ENCODE measurements at places on chromosomes 7 and 10.

DNA sequence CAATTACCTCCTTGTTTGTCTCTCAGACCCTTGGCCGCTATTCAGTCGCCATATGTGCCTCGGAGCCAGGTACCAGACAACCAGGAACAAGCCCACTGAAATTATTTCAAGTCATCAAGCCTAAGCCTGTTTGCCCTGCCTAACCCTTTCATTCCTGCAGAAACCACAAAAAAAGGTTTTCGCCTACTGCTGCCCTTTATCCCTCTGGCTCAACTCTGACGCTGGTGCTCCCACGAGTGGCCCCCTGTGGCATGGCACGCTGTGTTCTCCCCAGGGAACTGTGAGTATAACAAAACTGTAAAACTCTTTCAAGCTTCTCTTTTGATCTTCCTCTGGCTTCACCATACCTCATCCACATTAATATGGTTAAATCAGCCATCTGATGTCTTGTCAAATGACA lies 215.7 kb upstream of the CDC14C start:
- DNase-seq = no peak

DNA sequence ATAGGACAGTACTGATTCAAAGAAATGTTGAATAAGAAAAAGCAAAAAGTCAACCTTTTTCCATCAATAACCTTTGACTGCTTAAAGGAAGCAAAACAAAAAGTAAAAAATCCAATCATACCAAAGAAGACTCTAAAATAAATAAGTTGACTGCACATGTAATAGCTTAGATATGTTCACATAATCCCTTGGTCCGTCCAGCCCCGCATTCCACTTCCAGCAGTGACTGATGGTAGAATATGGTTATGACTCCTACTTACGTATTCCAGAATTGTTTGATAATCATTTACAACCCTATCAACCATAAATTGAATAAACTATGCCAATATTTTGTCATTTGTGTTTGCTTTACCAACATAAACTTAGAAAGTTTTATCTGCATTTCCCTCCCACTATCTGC lies 77.9 kb downstream of the CTNNA3 start:
- DNase-seq = no peak

DNA sequence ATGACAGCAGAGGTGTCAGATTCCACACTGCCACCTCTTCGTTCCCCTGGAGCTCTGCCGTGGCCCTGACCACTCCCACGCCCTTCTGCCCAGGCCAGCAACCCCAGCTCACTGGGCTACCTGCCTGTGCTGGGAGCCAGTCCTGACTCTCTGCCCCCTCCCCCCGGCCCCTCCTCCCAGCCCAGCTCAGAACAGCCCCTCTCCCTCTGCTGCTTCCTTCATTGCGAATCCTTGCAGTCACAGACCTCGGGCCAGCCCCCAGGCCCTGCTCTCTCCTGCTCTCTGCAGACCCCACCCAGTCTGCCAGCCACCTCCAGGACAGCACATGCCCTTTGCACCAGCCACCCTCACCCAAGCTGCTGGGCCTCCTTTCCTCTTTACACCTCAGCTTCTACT lies 60.4 kb downstream of the TCERG1L start:
- DNase-seq = no peak

- DNase-seq = no peak
These were observed 13.1 kb downstream of the RBP3 start for GRCh38 chr10:47361293-47361692.

GRCh38 chr7:24304494-24305095 lies 20.6 kb downstream of the NPY start:
- no peak for DNase-seq

- no peak for DNase-seq
These were observed 324.9 kb downstream of the AGMO start for GRCh38 chr7:15236952-15237351.

GRCh38 chr10:52906046-52906445 lies 133.5 kb upstream of the MBL2 start:
- DNase-seq = no peak

- no peak for DNase-seq
These were observed 671.0 kb upstream of the FZD8 start for GRCh38 chr10:36313142-36313541.

DNA sequence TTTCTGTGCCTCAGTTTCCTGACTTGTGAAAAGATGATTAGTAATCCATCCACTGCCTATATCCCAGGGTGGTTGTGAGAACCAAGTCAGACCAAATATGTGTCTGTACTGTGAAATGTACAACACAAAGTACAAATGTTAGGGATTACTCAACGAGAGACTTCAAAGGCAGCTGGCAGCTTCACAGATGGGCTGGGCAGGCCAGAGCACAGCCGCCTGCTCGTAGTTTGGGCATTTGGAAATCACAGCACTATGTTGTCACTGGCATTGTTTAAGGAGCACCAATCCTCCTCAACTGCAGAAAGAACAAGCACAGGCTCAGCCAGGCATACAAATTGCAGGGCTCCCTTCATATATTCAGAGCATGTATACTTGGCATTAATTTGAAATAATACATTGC lies 64.5 kb upstream of the C10orf90 start:
- no peak for DNase-seq

GRCh38 chr10:132646443-132647097 lies 109.0 kb downstream of the INPP5A start:
- no peak for DNase-seq

DNA sequence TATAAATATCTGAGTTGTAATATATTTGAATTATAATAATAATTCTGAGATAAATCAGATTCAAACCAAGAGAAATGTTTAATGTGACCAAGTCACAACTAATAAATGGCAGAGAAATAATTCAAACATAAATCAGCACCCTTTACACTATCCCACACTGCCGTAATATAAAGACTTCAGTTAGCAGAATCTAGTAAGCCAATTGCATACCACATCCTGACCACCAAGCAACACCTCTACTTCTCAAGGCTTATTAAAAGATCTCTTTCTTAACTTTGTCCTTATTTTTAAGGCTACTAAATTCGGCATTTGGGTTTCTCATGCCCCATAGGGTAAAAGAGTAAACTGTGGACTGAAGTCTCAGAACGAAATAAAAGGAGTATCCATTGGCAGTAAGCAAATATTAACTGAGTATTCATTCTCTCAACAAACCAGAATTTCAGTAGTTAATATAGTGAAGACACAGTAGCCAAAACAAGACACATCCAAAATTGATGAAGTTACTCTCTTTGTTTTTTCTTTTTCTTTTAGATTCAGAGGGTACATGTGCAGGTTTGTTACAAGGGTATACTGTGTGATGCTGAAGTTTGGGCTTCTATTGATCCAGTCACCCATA lies 14.8 kb downstream of the ACBD5 start:
- peak; percentile 43 for DNase-seq

DNA sequence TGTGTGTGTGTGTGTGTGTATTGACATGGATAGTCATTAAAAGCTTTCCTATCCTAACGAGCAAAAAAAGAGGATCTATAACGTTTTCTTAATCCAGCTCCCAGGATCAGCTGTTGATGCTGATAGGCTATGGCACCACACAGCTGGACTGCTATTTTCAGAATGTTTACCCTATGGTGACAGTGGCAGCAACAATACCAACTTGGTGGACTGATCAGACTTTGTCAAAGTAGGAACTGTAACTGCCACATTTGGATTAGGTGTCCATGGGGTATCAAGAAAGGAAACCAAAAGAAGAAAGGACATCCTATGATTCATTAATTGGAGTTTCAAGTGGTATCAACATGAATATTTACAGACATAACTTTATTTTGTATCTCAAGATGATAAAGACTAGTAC lies 2.7 kb upstream of the CLEC5A start:
- DNase-seq = no peak

DNA sequence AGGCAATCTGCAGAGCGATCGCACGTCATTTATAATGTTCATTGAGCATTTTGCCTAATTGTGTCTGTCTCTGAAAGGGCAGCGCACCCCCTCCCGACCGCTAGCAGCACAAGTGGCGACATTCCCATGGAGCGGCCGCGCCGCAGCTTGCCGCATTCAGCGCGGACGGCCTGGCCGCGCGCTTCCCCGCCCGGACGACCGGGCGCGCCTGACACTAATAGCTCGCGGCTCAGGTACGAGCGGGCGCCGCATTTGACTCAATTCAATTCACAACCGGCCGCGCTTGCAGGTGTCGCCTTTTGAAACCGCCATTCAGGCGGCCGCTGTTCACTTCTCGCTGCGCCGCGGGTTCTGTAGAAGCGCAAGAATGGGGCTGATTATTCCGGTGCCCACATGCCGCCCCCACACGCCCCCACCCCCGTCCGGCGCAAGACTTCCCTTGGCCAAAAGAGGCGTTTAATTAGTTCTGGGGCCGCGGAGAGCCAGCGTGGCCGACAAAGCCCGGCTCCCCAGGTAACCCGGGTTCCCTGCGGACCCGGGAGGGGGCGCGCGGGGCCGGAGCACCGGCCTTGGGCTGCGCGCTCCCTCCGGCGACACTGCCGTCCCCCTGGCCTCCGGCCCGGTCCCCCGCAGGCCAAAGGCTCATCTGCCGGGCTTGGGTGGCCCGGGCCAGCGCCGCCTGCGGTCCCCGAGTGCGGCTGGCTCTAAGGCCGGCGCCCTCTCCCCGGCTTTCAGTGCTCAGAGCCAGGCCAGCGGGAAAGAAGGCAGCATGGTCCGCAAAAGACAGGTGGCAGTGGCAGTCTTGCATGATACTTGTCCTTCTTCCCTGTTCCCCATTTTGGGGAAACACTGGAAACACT lies 18.7 kb upstream of the PTF1A start:
- DNase-seq = no peak

- no peak for DNase-seq
These were observed 211.5 kb upstream of the PRSS1 start for GRCh38 chr7:142537760-142538159.

DNA sequence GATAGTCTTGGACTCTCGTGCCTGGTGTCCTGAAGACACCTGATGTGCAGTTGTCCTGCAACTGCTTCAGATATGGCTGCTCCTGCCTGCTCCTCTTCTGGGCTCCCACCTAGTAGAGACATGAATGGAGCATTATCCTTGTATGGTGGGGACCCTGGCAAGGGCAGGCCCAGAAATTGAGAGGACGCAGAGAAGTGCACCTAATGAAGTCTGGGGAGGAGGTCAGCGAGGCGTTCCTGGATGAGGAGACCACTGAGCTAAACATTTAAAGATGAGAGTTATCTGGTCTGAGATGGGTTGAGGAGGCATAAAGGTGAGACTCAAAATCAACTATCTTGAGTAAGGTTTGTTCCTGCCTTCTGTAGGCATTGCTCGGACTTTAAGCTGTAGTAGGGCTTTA lies 66.3 kb downstream of the WDFY4 start:
- DNase-seq = no peak

DNA sequence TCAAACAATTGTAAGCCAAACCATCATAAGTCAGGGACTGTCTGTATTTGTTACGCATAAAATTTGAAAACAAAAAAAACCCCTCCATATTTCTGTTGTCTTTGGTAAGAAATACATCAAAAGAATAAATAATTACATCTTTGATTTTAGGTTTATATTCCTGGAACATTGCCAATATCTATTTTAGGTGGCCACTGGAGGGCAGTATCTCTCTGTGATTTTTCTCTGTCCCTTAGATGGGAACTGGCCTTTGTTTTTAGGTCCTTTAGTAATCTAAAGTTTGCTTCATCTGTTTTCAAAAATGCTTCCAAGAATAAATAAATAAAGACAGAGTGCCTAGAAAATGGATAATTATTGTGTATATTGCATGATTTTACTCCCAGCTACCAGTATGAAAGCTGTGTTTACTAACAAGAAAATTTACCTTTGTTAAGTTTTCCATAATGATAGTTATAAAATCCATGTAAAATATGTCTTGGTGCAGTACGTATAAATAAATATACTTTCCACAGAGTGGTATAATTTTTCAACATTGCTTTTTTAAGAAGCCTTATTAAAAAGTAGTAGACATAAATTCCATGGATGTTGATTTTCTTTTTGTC lies 64.2 kb downstream of the PHYHIPL start:
- DNase-seq = no peak

DNA sequence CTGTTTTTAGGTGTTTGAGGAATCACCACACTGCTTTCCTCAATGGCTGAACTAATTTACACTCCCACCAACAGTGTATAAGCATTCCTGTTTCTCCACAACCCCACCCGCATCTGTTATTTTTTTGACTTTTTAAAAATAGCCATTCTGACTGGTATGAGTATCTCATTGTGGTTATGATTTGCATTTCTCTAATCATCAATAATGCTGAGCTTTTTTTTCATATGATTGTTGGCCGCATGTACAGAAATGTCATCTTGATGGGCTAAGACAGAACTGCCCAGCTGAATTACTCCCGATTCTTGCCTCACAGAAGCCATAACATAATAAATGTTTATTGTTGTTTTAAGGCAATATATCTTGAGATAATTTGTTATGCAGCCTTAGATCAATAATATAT lies 93.1 kb upstream of the DKK1 start:
- no peak for DNase-seq

DNA sequence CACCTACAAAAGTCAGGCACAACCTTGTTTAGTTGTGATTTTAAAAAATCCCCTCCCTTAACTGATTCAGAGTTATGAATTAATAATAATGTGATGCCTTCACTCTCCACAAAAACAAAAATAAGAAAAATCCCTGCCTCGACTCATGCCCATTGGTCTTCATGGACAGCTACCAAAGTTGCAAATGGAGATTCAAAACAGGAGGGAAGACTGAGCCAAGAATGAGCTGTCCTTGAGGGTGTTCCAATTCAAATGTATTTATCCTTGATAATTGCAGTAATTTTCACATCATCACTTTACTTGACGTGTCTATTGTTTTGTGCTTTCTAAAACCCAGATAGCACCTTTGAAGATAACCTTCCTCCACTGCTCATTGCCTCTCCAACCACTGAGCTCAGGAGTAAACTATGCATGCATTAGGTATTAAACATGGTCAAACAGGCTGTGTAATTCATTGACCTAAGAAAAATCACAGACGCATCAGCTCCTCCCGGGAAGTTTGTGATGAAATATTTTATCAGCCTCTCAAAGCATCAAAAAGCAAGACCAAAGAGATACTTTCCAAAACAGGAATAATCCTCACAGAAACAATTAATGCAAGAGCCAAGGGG lies 712.7 kb upstream of the IGFBP3 start:
- DNase-seq = no peak

- peak; percentile 59 for DNase-seq
These were observed 904 bp upstream of the DPYSL4 start for GRCh38 chr10:132185601-132186487.

DNA sequence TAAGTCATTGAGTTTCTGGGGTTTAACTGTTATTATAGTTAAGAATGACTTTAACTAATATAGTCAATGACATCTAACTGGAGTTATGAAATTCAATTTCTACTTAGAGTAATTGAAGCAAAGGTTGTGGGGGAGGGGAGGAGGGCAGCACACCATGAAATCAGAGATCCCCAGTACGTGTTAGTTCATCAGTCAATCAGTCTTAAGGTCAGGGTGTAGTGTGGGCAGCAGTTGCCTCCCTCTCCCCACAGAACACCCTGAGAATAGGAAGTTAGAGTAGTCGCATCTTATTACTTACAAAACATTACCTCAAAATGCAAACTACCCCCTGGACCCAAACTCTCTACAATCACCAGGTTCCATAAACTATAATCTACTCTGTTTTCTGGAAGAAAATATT lies 7.0 kb upstream of the HPS1 start:
- DNase-seq = no peak

DNA sequence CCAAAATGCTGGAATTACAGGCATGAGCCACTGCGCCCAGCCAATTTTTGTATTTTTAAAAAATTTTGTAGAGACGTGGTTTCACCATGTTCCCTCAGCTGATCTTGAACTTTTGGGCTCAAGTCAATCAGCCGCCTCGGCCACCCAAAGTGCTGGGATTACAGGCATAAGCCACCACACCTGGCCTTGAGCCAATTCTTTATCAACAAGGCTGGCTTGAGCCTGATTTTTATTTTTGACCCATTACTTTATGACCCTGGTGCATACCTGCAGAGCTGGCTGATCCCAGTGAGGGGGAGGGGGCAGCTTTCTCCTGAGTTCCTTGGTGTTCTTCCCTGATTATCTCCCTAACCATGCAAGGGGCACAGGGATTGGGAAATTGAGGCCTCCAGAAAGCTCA lies 15.8 kb upstream of the CPA1 start:
- no peak for DNase-seq
